ENCODE measurements at places on chromosomes 11 and 22.

DNA sequence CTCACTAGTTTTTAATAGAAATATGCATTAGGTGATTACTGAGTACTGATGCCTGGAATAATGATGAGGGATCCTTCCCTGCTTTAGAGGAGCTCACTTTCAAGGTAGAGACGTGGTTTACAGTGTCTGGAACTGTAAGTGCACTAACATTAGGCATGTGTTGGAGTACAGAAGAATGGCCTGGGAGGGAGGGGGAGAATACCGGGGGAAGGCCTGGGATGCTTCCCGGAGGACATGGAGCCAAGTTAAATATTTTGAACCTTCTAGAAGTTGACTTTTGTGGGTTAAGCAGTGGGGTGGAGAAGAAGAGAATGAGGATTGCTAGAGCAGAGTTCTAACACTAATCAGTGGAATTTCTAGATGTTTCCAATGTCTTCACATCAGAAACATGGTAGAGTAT lies 261.6 kb downstream of the NELL1 start:
- no peak for DNase-seq

DNA sequence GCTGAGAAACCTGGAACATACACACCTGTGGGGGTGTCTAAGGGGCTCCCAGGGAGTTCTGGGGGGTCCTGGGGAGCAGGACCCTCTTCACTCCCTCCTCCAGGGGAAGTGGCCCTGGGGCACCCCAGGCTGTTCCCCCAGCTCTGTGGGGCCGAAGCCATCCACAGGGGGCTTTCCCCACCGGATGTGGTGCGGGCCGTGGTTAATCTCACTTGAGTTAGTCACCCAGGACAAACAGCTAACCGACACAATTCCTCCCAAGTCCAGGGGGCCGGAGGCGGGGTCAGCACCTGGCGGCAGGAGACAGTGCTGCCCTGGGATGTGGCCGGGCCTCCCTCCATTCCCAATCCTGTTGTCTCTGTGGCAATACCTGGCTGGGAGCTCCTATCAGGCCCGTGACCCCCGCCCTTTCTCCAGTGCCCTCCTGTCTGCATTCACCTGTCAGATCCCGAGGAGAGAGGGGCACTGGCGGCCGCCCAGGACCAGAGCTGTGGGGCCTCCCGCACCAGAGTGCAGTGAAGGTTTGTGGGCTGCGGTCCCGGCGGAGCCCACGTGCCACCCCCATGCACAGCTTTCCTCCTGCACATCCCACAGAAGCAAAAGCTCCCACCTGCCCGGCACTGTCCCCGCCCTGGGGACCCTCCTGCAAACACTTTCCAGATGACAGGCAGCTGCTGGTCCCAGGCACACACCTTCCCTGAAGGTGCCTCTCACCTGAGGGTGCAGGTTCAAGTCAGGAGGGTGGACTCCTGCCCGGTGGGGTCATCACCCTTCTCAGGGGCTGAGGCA lies 5.2 kb upstream of the MUC5AC start:
- DNase-seq = no peak

- no peak for DNase-seq
These were observed 39.9 kb downstream of the CABIN1 start for GRCh38 chr22:24051028-24051427.

DNA sequence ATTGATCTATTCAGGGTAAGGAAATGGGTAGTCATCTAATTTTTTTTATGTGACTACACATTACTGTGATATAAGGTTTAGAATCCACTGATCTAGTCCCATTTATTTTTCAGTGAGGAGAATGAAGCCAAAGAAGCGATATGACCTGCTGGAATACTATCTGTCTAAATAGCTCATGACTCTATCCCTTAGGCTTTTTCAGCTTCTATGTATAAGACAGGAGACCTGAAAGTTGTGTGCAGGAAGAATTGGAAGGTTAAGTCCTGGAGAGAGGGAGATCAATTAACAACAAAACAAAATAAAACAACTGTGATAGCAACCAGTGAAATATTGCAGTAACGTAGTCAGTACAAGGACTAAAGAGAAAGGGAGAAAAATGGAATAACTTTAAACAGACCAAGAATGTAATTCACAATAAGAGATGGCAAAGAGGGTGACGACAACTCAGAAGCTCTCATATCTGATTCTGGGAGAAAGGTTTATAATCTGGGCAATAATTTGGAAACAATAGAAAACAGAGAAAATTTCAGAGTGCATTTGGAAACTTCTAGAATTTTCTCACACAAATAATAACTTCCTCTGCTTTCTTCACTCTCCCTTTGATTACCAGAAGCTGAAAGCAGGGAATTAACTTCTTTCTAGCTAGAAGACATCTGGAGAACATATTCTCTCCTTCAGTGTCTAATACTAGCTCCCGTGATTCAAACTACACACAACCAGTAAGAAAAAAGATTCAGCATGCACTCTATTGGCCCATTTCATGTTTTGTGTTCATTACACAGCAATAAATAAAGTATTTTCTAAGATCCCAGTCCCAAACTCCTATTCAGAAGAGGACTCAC lies 19.2 kb upstream of the CASP12 start:
- DNase-seq = no peak

GRCh38 chr11:35623621-35624168 lies 5.4 kb downstream of the FJX1 start:
- DNase-seq = no peak

- no peak for DNase-seq
These were observed 1437.8 kb downstream of the BRD1 start for GRCh38 chr22:48389916-48390315.

- DNase-seq = peak; percentile 57
These were observed 19.9 kb downstream of the CARS1 start for GRCh38 chr11:3037040-3037944.

DNA sequence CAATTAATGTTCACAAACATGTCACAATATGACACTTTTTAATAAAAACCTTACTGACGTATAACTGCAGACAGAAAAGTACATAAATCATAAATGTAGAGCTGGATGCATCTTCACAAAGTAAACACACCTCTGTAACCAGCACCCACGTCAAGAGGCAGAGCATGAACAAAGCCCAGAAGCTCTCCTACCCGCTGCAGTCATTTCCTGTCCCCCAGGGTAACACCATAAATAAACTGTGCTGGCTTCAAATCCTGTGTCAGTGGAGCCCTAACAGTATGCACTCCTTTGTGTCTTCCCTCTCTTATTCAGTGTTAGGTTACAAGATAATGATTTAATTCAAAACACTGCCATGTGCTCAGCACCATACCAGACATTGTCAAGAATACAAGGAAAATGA lies 5.7 kb downstream of the SYT13 start:
- DNase-seq = no peak

GRCh38 chr11:13972944-13973343 lies 10.4 kb downstream of the SPON1 start:
- no peak for DNase-seq

DNA sequence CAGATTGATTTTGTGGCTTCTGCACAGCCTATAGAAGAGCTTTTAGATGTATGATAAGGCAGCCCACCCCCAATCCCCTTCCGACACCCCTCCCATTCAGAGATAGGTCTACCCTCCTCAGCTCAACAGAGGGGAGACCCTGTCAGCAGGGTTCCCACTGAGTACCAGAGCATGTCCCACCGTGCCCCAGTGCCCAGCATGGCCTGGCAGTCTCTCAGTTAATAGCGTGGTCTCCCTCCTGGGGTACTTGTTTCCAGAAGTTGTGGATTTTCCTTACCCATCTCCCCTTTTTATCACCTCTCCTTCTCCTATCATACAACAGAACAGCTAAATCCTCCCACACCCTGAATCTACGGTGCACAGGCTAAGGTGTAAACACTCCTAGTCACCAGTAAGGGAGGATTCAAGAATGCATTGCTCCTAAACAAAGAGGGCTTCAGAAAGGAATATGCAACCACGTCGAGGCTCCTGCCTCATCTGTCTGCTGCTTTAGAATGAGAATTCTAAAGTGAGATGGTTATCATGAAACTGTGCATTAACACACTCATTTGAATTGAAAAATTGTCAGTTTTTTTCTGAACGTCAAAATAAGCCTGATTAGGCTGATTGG lies 6.7 kb downstream of the PLAAT2 start:
- DNase-seq = no peak

DNA sequence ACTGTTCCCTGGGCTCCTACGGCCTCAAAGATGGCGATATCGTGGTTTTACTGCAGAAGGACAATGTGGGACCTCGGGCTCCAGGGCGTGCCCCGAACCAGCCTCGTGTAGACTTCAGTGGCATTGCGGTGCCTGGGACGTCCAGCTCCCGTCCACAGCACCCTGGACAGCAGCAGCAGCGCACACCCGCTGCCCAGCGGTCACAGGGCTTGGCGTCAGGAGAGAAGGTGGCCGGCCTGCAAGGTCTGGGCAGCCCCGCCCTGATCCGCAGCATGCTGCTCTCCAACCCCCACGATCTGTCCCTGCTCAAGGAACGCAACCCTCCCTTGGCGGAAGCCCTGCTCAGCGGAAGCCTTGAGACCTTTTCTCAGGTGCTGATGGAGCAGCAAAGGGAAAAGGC lies 555 bp downstream of the DDI1 start:
- DNase-seq = no peak

DNA sequence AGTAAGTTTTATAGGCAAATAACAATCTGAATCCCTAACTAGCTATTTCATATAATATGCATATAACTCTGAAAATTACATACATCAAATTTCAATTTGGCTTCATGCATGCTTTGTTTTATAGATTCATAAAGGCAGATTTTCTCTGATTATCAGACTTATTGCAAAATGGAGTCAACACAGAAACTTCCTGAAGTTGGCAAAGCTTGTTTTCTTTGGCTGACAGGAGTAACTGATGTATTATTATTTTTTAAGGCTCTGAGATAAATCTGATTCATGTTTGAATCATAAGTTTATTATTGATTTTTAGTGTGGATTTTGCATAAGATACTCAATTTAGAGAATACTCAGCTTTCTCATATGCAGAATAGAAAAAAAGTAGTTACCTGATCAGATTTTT lies 356.3 kb upstream of the CCDC90B start:
- DNase-seq = no peak

- DNase-seq = peak; percentile 28
These were observed 397.3 kb downstream of the SHANK2 start for GRCh38 chr11:70854901-70855556.

DNA sequence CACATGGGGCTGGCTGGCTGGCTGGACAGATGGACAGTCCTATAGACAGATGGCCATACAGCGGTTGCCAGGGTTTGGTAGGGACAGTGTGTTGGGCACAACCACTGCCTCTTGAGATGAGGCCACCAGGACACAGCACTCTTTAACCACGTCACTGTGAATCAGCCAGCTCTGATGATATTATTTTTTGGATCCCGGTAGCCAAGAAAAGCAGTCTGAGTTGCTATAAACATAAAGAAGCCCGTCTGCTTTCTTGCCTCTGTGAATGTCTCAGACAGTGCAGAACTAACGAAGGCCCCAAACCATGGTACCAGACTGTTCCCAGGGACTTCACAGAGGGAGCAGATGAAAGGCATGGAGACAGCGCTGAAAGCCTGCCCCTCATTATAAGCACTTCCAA lies 115.9 kb upstream of the CSNK2A3 start:
- no peak for DNase-seq

- DNase-seq = no peak
These were observed 102.5 kb downstream of the ATXN10 start for GRCh38 chr22:45774001-45774670.

DNA sequence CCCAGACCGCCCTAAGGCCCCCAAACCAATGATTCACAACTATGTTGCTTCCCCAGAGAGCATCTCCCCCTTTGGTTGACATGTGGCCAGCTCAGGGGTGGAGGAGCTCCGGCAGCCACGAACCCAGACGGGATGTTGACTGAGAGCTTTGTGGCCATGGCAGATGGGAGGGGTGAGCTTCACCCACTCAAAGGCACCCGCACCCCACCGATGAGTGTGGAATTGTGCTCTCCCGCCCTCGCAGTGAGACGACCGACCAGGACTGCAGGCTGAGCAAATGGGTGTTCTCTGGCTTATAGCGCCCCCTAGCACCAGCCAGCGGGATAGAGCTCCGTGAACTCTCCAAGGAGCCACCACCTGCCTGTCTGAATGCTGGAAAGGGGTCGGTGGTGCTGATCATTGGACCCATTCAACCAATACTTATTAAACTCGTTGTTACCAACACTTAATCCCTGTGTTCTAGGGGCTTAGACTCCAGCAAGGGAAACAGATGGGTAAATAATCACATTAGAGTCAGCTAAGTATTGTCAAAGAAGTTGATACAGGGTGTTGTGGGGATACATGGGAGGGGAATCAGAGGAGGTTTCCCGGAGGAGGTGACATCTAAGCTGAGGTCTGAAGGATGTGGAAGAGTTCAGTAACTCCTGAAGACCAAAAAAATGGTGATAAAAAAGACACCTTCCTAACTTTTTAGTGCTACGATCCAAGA lies 4.5 kb upstream of the TIMP3 start:
- DNase-seq = peak; percentile 66

GRCh38 chr11:120773501-120774031 lies 250.3 kb upstream of the TBCEL start:
- DNase-seq = no peak

- DNase-seq = no peak
These were observed 1398.8 kb downstream of the TBC1D22A start for GRCh38 chr22:48161298-48161697.

DNA sequence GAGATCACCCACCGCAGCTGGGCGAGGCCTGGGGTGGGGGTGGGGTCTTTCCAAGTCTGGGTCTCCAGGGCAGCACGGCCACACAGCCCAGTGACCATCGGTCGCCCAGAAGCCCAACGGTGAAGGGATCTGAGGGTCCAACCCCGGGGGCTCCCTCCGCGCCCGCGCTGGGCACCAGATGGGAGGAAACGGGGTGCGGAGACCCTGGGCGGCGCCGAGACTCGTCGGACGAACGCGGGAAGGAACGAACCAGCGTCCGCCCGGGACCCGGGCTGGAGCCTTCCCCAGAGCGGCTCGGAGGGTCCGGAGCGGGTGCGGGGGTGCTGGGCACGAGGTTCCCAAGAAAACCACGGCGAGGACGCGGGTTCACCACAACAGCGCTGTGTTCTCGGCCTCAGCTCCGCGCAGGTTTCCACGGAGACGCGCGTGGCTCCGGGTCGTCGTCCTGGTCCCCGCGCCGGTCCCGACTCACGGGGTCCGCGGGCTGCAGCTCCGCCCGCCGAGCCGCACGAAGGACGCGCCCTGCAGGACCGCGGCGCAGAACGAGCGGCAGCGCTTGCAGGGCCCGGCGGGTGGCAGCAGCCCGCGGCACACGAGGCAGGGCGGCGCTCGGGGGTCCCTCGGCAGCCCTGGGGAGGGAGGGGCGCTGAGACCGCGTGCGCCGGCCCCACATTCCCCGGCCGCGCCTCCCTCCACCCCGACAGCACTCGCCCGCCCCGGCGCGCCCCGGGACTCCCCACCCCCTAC lies 2.3 kb upstream of the IL17REL start:
- peak; percentile 21 for DNase-seq

- DNase-seq = no peak
These were observed 14.4 kb downstream of the OAF start for GRCh38 chr11:120224972-120225909.
